ENCODE measurements at places on chromosomes 4 and X.

DNA sequence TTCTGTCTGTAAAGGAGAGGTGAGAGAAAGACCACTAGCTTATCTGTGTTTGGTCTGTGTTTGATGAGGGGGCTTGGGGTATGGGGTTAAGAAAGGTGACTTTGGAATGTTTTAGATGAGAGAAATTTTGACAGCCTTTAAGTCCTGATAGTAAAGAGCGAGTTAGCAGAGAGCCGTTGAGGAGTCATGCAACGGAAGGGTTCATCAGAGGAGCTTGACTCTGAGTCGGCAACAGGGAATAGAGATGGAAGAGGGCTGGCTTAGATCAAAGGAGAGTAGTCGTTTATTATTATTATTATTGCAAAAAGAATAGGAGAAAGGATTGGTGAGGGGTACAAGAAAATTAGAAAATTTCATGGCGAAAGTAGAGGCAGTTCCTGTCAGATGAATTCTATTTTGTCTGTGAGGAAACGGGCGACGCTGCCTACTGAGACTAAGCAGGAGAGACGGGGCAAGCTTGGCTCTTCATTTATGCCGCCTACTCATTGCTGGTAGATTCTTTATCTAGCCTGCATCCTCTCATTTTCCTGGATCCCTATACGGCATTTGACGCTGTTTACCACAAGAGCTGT is 473 bp upstream of the VAMP7 start:
- no peak for DNase-seq

- no peak for DNase-seq
Measured at GRCh38 chr4:92328095-92328494, 24.3 kb downstream of the GRID2 start.

DNA sequence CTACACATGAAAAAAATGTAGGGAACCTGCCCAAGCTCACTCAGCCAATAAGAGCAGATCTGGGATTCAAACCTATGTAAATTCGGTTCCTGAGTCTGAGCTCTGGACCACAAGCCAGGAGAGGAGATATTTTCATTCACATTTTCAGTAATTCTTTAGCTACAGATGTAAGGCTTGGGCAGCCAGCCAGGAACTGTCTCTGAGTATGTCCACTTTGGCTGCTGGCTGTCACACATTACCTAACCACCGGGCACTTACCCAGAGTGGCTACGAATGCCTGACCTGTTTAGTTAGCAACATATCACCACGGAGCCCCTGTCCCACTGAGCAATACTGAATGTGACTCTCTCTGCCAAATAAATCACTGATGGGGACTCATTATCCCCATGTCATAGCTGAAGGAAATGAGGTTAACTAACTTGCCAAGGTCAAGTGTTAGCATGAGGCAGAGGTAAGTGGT is 15.3 kb downstream of the USP46 start:
- DNase-seq: no peak

GRCh38 chr4:140253556-140254027 is 99.6 kb upstream of the MAML3 start:
- DNase-seq: no peak

GRCh38 chr4:107801766-107802211 is 22.9 kb upstream of the SGMS2 start:
- no peak for DNase-seq

- no peak for DNase-seq
Measured at GRCh38 chrX:37816766-37817165, 30.6 kb downstream of the DYNLT3 start.

DNA sequence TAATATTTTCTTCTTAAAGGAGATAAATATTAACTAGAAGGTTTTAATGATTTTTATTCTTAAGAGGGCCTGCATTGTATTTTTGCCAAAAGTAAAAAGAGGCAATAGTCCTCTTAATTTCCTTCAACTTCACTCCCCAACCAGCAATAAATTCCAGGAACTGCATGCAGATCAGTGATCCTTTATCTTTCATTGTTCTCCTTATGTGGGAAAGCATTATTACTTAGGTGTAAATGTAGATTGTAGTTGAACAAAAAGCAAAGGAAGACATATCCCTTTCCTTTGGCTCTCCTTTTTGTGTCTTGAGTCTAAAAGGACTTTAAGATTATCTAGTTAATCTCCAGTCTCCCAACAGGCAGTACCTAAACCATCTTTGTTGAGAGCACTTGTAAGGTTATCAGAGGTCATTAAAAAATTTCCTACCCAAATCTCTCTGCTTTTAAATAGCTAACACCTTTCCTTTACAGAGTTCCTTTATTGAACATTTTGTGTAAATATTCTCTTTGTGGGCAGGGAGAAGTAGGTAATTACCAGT is 55.3 kb downstream of the RAPGEF2 start:
- DNase-seq: no peak

- no peak for DNase-seq
Measured at GRCh38 chr4:160894809-160895208, 1269.0 kb downstream of the FSTL5 start.

DNA sequence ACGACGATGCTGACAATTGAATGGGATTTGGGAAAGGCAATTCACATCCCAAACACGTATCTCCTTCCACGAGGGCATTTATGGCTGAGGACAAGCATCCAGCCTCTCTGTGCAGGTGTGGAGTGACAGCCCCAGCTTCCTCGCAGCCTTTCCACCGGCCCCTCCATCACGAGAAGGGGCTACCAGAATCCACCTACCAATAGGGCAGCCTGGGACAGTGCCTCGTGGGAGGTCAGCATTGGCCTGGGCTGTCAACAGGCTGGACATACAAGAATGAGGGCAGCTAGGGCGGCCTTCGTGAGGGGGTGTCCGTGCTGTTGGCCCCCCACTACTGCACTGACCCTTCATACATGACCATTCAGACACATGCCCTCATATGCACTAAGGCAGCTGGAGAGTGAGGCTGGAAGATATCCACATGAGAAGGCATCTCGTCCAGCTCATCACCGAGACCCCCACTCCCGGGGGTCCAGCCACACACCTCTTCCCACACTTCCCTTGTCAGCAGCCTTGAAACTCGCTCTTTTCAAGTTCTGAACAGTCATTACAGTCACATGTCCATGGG is 81.0 kb upstream of the ADRA2C start:
- no peak for DNase-seq

- DNase-seq: no peak
Measured at GRCh38 chr4:145887241-145887991, 51.2 kb downstream of the ZNF827 start.

GRCh38 chrX:45479835-45480422 is 279.3 kb upstream of the DIPK2B start:
- DNase-seq: no peak

- no peak for DNase-seq
Measured at GRCh38 chr4:9971711-9972110, 49.6 kb downstream of the SLC2A9 start.

DNA sequence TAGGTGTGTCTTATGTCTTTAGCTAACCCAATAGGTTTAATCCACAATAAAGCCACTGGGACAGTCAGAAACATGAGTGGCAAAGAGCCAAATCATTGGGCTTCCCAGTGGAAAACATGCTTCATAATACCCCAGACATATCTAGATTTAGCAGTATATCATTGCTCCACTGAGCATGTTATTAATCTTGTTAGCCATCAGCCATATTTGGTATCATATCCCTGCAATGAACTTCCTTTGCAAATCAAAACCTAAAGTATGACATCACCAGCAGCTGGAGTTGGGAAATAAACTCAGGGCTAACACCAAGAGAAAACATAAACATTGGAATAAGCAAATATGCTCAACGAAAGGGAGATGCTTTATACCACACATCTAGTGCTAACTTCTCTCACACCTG is 280.8 kb upstream of the NOCT start:
- DNase-seq: no peak

GRCh38 chr4:155966731-155967395 is 13.2 kb upstream of the CTSO start:
- no peak for DNase-seq

- no peak for DNase-seq
Measured at GRCh38 chr4:42159271-42160001, 7.0 kb upstream of the BEND4 start.

DNA sequence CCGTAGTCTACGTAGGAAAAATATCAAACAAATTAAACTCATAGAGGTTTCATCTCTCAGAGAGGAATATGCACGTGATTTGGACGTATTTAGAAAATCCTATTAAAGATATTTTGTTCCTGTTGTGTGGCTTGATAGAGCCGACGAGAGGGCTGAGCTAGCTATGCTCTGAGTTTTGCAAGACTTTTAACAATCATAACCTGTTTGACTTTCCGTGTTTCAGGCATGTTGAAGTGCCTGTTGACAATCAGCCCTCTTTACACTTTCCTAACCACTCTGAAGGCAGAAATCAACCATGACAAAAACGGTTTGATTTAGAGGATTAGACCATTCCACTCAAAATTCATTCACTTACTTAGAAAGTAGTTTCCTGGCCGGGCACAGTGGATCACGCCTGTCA is 297.3 kb downstream of the ASMT start:
- DNase-seq: no peak

- no peak for DNase-seq
Measured at GRCh38 chrX:145821898-145822571, 4.4 kb downstream of the SLITRK2 start.

DNA sequence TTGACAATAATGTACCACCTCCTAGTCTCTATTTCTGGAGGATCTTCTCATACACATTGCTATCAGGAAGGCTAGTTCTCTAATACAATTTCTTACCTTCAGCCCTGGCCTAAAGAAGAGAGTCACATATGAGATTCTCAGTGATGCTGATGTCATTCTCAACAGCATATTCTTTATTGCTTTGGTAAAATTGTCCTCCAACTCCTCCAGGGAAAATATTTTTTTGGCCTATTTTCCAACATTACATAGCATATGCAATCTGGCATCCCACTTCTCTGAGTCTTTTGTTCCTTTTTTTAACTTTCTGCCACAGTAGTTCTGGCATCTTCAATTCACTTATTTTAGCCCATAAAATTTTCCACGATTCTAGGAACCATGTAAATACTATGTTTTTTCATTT is 2363.1 kb downstream of the ARAP2 start:
- DNase-seq: no peak

DNA sequence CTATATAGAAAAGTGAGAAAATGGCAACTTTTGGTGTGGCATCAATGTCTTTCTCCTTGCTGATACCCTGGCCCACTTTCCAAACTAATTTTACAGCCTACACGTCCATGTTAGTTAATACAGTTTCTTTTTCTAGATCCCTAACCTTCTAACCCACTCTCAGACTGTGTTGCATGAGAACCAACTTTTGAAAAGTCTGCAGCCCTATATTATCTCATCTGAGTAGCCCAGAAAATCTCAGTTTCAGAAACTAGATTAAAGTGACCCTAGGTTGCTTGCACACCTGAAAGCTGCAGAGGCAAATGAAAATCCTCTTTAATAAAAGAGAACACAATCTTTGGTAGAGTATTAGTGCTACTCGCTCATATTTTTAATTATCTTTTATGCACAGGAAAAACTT is 371.6 kb upstream of the EMCN start:
- no peak for DNase-seq

All from NCI-H1436 treated with DMSO at 0.1 percent for 48 hours (cell line).